ENCODE measurements at places on chromosomes 6 and 20.

DNA sequence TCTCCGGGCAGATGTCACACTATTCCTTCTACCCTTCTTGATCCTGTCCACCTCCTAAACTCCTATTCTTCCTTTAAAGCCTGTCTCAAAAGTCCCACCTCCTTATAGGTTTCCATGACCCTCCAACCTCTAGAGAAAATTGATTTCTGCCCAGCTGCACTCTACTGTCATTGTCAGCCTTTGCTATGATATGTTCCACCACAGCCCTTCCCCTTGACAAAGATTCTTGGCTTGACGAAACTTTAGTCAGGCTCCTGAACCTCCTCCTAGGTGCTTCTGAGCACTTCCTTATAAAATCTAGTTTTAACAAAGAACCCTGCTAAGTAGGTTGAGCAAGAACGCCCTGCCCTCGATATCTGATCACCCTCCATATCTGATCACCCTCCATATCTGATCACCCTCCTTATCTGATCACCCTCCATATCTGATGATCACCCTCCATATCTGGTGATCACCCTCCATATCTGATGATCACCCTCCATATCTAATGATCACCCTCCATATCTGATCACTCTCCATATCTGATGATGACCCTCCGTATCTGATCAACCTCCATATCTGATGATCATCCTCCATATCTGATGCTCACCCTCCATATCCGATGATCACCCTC, 103.2 kb downstream of the RIN2 start:
- DNase-seq: no peak

DNA sequence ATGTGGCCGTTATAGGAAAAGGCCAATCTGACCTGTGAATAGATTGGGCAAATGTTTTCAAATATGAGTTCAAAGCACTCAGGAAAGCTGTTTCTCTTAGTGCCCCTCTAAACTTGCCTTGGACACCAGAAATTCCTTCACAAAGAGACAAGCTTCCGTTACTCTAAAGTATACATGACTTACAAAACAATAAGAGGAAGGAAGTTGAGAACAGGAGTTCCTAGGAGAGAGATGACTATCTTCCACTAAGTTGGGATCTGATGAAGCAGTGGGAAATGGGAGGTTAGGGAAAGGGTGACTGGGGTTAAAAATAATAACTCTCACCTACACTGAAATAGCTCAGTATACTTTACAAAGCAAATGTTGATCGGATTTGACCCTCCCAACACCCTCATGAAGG, 50.0 kb downstream of the ISM1 start:
- DNase-seq: no peak

GRCh38 chr6:20085817-20086216, 126.5 kb downstream of the MBOAT1 start:
- DNase-seq: no peak

GRCh38 chr6:165573671-165574070, 89.4 kb downstream of the PDE10A start:
- DNase-seq: no peak

DNA sequence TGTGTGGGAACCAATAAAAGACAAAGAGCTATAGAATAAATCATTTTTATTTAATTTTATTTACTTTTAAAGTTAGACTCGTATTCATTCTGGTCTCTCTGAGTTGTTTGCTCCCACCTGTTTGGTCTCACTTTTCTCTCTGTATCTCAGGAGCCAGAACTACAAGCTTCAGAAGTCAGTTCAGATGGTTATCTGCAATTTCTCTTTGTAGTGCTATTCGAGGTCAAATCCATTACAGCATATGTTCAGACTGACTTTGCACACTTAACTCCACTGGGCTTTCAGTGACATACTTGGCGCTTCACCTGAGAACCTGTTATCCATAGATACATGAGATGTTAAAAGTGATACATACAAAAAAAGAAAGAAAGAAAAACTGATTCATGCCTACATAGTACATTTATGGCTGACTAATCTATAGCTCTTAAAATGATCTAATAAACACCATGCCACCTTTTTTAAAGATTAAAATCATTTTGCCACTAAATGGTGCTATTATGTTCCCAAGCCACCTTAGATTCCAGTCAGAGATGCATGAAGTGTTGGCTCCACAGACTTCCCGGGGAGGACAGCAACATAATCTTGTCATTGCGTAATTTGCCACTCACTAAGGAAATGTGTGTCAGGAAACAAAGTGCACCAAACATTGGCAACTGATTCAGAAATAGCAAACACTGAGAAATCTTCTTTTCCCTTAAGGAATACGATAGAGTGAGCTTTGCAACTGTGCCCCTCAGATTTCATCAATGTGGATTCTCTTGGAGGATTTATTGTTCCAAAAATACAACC, 396.7 kb downstream of the HACE1 start:
- DNase-seq: no peak

- no peak for DNase-seq
Observed at GRCh38 chr6:137722749-137723272, 144.2 kb upstream of the TNFAIP3 start.

- DNase-seq: no peak
Observed at GRCh38 chr6:144434308-144434990, 149.3 kb downstream of the UTRN start.

- no peak for DNase-seq
Observed at GRCh38 chr6:127635091-127635490, 58.1 kb downstream of the C6orf58 start.

- DNase-seq: no peak
Observed at GRCh38 chr6:89330910-89331309, 15.8 kb upstream of the GABRR2 start.

DNA sequence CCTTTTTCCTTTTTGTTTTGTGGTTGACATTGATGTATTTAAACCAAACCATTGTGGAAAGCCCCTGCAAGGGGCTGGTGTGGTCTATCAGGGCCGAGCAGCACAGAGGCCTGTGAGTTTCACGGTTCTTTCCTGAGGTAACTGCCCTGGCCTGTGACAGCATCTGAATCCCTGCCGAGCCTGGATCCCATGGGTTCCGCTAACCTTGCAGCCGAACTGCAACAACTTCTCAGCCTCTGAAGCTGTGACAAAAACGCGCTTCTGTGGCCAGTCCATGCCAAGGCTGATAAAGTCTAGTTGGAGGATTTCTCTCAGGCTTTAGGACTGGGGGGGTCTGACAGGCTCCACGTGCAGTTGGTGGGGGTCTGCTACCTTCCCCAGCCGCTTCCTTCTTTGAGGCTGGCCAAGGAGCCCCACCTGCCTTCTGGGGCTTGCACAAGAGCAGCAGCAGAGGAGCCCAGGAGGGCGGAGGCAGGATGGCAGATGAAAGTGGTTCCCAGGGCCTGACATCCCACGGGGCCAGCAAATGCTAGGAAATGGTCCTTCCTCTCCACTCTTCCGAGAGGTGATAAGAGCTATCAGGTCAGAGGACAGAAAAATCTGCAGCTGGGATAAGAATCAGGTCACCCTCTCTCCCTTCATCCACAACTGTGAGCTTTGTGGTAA, 150.9 kb downstream of the PREX1 start:
- DNase-seq: no peak

- DNase-seq: no peak
Observed at GRCh38 chr6:110671447-110671846, 143.8 kb downstream of the CDK19 start.

GRCh38 chr6:133432021-133432989, 191.1 kb downstream of the EYA4 start:
- DNase-seq: no peak

DNA sequence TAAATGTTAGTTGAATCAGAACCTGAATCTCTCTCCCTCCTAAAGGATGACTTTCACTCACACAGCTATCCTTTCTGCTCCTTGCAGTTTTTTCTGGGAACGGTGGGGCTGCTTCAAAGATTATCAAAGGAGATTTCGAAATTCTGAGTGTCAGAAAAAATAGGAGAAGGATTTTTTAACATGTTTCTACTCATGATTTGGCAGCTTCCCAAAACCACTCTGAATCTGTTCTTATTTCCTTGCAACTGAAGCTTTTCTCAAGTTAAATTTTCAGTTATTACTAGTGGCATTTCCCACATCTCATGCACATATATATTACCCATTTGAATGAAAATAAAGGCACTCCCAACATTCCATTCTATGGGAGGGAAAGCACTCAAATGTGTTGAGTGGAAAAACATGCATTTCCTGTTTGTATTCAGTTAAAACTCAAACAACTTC, 123.6 kb downstream of the LCA5 start:
- DNase-seq: no peak

DNA sequence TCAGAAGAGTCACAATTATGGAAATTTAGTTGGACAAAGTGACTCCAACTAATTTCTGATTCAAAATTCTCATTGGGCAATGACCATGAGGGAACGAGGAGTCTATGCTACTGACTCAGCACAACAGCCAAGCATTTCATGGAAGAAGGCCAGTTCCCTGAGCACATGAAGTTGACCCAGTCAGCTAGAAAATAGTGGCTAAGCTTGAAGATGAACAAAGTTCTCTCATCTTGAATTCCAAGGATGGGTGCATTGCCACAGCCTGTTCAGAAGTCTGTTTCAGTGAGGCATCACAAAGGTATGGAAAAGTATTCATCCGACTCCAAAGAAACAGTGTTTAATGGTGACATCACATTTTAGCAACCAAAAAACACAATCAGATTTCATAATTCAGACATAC, 676.9 kb downstream of the HACE1 start:
- DNase-seq: no peak

DNA sequence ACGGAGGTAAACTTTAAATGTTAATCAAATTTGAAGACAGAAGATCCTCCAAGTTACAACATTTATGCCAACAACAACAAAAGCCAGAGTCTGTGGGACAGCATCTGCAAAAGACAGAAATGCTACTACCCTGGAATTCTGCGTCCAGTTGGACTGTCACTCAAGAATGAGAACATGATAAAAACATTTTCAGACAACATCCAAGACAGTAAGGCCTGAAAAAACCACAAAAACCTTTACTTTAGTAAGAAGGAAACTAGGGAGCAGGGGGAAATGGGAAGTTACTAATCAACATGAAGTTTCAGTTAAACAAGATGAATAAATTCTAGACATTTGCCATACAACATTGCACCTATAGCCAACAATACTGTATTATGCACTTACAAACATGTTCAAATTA, 77.6 kb downstream of the MLIP start:
- DNase-seq: no peak

DNA sequence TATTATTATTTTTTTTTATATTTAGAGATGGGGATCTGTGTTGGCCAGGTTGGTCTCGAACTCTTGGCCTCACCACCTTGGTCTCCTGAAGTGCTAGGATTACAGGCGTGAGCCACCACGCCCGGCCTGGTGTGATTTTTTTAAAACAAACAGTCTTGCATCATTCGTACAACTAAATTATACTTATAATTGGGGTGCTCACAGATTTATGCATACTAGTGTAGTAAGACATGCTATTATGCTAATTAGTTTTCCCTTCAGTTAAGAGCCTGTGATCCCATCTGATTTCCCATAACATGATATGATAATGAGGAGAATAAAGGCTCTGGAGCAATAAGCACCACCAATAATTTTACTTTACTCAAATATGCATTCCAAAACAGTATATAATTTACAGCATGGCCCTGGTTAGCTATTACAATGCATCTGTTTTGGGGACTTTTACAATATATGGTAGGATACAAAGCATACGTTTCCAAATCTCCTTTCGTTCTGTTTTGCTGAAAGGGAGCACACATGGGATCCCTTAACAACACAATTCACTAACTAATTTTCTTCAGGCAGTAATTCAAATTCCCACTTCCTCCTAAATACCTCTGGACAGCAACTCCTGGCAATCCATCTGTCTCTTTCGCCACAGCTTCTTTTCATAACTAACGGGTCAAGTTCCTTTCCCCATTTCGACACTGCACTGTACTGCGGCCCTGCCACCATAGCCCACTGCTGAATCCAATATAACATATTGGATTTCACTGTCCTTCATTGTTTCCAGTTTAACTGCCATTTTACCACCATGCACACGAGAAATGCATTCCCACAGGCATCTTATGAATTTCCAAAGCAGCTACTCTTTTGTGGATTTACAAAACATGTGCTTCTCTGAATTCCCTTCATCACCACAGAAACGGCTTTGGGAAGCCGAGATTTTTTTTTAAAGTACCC, 1.7 kb downstream of the NUDT3 start:
- DNase-seq: no peak

DNA sequence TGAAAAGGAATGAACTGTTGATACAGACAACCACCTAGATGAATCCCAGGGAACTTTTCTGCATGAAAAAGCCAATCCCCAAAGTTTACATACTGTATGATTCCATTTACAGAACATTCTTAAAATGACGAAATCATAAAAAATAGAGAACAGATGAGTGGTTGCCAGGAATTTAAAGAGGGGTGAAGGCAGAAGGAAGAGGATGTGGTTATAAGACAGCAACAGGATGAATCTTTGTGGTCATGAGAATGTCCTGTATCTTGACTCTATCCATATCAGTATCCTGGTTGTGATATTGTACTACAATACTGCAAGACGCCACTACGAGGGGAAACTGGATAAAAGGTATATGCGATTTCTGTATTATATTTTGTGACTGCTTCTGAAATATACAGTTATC, 70.1 kb upstream of the EMILIN3 start:
- no peak for DNase-seq

GRCh38 chr6:40923326-40923725, 115.7 kb downstream of the UNC5CL start:
- no peak for DNase-seq

DNA sequence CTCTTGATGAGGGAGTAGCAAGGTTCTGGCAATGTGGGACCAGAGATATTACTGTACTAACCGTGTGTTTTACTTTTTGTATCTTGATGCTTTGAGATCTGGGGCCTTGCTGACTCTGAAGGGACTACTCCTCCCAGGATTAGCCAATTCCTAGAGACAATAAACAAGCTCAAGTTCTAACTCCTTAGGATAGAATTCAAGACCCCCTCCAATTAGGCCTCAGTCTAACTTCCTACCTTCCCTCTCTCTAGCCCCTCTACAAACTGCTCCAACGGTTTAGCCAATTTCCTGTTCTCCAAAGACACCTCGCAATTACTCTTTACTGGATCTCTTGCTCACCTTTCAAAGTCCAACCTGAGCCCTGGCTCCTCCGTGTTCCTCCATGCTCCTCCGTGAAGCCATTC, 158.7 kb upstream of the JARID2 start:
- no peak for DNase-seq

GRCh38 chr20:32623667-32624157, 38.6 kb upstream of the NOL4L start:
- DNase-seq: no peak

- no peak for DNase-seq
Observed at GRCh38 chr20:44068316-44069201, 118.4 kb downstream of the JPH2 start.

DNA sequence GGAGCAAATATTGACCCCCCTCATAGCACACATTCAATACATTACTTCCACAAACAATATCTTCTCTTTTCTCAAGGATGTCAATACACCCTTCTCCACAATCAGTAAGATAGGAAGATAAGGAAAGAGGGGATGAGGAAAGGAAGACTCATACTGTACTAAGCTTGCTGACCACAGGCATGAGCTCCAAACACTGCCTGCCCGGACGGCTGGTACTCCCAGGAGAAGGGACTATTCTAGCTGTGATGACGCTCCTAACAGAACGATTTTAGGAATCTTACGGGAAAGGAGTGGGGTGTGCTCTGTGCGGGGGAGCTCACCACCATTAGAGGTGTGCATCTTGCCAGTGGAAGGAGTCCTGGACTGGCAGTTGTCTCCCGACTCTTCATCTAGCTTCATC, 3.9 kb upstream of the CCN6 start:
- no peak for DNase-seq

GRCh38 chr20:45997187-45997586, 11.5 kb upstream of the MMP9 start:
- no peak for DNase-seq

- no peak for DNase-seq
Observed at GRCh38 chr6:5499644-5500306, 238.5 kb downstream of the FARS2 start.

Measured in stimulated activated CD4-positive, alpha-beta T cell treated with anti-CD3 and anti-CD28 coated beads, Interleukin-1b, Interleukin-23, amount 100 ng/mL, for 1 hour (primary cell).